Activated T-helper 1 cell treated with anti-CD3 and anti-CD28 coated beads, Interleukin-2, amount 50 U/mL, for 16 hours (primary cell): ENCODE measurements at places on chromosomes 2 and 18.

- DNase-seq: no peak
Observed at GRCh38 chr2:218060118-218060517, 8.9 kb upstream of the RUFY4 start.

DNA sequence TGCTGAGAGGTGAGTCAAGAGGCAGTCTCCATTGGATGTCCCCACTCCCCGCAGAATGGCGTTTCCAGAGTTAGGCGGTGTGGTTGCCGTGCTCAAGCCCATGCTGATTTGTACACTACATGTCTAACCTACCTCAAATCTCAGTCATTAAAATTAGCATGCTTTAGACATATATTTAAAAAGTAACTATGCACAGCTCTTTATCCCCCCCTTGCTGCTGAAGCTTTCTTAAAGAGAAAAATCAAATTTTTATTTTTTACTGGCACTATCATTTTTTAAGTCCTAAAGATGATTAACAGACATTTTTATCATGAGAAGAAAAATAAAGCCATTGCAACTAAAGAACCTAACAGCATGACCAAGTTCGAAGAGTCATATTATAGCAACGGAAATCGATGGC, 42.9 kb downstream of the BOLA3 start:
- no peak for DNase-seq

DNA sequence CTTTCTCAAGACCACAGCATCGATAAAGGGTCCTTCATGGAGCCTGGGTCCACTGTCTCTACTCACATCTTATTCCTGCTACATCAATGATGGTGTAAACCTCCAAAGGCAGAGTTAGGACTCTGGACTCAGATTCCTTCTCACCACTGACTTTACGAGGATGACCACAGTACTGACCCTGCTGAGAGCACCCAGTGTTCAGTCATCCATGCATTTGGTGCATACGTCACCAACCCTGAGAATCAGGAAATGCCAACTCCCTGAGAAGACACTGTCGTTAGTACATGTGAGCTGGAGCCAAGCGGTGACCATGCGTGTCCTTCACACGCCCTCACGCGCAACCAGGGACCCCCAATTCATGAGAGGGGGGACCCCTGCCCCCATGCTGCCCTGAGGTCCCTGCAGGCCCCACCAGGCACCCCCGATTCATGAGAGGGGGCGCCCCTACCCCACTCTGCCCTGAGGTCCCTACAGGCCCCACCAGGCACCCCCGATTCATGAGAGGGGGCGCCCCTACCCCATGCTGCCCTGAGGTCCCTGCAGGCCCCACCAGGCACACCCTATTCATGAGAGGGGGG, 178.4 kb upstream of the TPO start:
- DNase-seq: no peak

DNA sequence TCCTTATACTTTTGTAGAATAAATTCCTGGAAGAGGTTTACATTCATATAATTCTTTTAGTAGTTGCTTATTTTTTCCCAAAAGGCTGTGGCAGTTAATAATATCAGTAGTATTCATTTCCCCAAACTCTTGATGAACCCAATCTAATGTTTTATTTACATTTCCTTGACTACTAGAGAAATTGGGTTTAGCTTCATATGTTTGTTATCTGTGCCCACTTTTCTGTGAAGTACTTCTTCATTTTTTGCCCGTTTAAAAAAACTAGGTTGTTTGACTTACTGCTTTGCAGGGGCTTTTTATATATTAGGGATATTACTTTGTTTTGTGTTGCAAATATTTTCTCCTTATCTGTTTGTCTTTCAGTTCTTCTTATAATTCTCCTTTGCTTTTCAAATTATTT, 17.2 kb downstream of the RALB start:
- no peak for DNase-seq

- no peak for DNase-seq
Observed at GRCh38 chr2:230307485-230307884, 19.5 kb upstream of the SP140L start.

GRCh38 chr2:129199501-129199900, 780.0 kb upstream of the RAB6C start:
- no peak for DNase-seq

DNA sequence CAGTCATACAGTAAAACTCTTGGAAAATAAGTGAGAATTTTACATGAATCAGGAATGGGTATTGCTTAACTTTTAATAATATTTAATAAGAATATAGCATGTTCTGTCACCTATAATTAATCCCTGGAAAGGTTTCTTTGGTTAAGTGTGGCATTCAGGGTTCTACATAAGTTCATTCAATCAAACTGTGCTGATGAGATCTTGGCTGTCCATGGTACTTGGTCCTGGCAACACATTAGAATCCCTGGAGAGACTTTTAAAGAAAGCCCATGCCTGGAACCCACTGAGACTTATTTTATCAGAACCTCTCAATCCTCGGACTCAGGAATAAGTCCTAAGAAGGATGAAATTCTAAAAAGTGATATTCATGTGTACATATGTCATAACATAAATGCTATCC, 60.3 kb downstream of the CERKL start:
- DNase-seq: no peak

DNA sequence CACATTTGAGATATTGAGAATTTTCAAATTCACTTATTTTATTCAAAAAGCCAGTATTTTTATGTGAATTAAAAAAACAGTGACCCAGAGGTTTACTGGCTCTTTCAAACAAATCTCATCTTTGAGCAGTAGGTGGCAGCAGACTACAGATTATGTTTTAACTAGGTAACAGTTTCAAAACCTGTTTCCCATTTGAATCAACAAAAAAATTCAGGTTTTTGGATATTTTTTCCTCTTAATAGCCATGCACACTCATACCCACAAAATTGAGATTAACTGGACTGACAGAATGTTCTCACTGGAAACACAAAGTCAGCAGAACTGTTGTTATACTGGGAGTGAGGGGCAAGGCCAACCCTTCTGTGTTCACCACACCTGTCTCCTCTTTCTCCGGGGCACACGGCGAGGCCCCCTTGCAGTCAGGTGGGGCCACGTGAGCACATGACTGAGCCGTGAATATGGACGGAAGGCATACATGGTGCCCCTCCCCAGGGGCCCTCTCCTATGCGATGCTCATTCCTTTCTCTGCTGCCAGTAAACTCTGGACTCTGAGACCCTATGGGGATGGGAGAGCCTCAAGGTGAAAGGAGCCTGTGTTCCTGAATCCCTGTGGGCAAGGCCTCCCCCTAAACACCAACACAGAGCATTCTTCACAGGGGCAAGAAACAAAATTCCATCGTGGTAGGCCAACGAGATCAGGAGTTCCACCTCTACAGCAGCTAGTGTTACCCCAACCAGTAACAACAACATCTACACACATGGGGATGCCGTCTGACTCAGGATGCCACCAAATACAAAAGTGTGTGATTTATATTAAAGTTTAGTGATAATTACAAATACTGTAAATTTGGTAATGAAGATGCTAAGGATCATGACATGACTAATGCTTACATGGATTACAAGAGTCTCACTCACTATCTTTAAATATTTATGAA, 80.4 kb downstream of the LPIN2 start:
- DNase-seq: no peak

DNA sequence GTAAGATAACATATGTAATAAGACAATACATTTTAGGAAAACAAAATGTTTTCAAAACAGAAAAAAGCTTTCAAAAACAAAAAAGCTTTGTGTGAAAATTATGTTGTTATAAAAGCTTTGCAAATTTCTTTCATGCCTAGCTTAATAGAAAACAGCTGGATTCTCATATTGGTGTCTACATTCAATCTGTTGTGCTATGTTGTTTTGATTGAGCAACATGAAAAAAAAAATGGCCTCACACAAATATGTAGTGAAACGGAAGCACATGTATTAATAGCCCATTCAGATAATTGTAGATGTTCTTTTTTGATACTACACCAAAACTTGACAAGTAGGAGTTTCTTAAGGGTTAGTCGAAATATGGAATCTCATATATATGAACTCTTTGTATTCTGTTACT, 197.5 kb downstream of the ZEB2 start:
- no peak for DNase-seq

DNA sequence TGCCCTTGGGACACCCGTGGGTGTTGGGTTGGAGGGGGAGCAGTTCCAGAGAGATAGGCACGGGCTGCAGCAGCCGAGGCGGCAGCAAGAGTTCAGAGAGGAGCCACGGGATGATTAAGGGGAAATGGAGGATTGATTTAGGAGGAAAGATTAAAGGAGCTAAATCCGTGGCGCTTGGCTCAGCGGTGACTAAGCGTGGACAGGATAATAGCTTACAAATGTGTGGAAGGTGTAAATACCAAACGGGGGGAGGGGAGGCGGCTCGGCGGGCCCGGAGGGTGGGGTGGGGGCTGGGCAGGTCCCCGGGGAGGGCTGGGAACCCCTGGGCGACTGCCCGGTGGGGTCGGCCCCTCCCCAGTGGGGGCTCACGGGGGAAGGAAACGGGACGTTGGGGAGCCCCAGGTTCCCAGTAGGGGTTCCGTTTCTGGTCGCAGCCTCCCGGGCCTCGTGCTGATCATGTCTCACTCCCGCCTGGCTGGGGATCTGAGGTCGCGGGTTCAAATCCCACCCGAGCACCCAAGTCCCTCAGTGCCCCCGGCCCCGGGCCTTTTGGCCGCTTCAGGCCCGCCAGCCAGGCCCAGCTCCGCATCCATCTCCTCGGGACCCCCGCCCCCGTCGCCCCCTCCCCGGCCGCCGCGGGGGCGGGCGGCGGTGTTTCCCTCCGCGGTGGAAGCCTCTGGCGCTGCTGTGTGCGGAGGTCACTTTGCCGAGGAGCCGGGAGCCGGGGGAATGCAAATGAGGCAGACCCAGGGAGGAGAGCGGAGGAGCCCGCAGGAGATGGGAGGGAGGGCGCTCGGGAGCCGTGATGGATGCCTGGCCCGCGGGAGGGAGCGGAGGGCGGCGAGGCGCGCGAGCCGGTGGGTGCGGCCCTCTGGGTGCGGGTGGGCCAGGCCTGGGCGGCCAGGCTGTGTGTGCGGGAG, 8.1 kb downstream of the ASIC4 start:
- no peak for DNase-seq

GRCh38 chr2:43227830-43228281, 1.4 kb upstream of the ZFP36L2 start:
- DNase-seq: no peak

GRCh38 chr2:16321872-16322271, 343.8 kb downstream of the CYRIA start:
- DNase-seq: no peak

DNA sequence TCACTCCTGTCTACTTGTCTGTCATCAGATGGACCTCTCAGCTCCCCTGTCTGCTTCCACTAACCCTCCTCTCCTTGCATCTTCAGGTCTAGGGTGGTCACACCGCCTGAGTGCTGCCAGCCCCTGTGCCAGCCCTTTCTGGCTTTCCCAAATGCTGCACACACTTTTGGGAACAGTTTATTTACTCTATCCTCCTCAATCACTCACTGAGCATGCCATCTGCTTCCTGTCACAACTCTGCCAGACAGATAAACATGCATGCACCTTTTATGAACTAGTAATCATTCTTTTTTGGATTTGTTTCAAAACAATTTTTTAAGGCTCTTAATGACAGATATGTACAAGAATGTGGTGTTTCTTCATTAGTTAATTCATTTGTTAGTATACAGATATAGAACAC, 56.3 kb upstream of the CCDC195 start:
- DNase-seq: no peak

GRCh38 chr2:101803128-101803527, 105.6 kb downstream of the MAP4K4 start:
- no peak for DNase-seq

GRCh38 chr2:155377931-155378444, 679.5 kb downstream of the KCNJ3 start:
- no peak for DNase-seq
